ENCODE measurements at places on chromosomes 6 and 20. TPM values are rescaled to one million over a fixed set of nuclear protein-coding genes. Genes with fewer than 3 reads are reported as not detected.
A peak's percentile ranks its signal among the peaks of the same experiment; 100 is the strongest.

Gene CCM2L
- not detected for total RNA-seq

Gene BTN1A1
- not detected for total RNA-seq

Gene HDDC2
- total RNA-seq, result 92.3 TPM

DNA sequence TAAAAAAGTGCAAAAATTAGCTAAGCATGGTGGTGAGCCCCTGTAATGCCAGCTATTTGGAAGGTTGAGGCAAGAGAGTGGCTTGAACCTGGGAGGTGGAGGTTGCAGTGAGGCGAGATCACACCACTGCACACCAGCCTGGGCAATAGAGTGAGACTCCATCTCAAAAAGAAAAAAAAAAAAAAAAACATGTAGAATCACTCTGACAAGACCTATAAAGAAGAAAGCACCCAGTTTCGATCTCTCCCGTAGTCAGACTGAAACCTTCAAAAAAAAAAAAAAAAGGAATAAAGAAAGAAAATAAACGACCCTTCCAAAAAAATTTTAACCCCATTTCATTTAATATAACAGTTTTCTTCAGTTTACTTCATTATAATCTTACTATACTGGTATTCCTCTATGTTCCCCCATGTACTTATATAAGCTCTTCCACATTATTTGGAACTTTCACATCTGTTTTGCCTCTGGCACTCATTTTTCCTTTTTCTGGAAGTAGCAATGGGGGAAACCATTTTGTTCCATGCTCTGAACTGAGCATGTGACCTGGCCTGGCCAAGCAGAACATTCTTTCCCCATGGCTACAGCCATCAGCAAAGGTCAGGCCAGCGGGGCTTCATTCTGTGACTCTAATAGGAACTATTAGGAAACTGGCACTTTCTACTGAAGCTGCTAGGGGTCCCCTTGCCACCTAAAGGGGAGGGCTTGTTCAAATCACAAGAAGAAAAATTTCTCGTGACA is 9.6 kb downstream of the SLC18B1 start:
- no peak for DNase-seq

Gene GTSF1L
- total RNA-seq, result not detected

DNA sequence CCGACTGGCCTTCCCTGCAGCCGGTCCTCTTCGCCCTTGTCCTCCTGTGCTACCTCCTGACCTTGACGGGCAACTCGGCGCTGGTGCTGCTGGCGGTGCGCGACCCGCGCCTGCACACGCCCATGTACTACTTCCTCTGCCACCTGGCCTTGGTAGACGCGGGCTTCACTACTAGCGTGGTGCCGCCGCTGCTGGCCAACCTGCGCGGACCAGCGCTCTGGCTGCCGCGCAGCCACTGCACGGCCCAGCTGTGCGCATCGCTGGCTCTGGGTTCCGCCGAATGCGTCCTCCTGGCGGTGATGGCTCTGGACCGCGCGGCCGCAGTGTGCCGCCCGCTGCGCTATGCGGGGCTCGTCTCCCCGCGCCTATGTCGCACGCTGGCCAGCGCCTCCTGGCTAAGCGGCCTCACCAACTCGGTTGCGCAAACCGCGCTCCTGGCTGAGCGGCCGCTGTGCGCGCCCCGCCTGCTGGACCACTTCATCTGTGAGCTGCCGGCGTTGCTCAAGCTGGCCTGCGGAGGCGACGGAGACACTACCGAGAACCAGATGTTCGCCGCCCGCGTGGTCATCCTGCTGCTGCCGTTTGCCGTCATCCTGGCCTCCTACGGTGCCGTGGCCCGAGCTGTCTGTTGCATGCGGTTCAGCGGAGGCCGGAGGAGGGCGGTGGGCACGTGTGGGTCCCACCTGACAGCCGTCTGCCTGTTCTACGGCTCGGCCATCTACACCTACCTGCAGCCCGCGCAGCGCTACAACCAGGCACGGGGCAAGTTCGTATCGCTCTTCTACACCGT is 6.1 kb downstream of the UBD start:
- DNase-seq, result peak; percentile 37

GRCh38 chr6:44264154-44265006 is 971 bp downstream of the NFKBIE start:
- peak; percentile 64 for DNase-seq

GRCh38 chr6:10194816-10195672 is 219.8 kb downstream of the TFAP2A start:
- no peak for DNase-seq

GRCh38 chr20:19176470-19177052 is 35.9 kb upstream of the SLC24A3 start:
- DNase-seq, result no peak

Gene SLC52A3
- total RNA-seq, result not detected

Gene SRSF12
- 0.12 TPM for total RNA-seq
